Neural progenitor cell (in vitro differentiated cells): ENCODE measurements at places on chromosomes 4 and X.

GRCh38 chrX:44332437-44332836, 11.0 kb downstream of the EFHC2 start:
- H3K36me3 ChIP-seq = no peaks in the 10 kb centered on the region
- DNase-seq = no peak
- no peak overlapping the region for H3K4me3 ChIP-seq
- H3K27me3 ChIP-seq = no peaks in the 10 kb centered on the region

GRCh38 chr4:133147921-133148689, 989 bp upstream of the PCDH10 start:
- H3K27ac ChIP-seq = no peak overlapping the region
- peak; percentile 78 for DNase-seq
- peaks cover 21% of the 10 kb centered on the region for H3K4me1 ChIP-seq

GRCh38 chr4:8033067-8033755, 93.5 kb upstream of the AFAP1 start:
- no peaks in the 10 kb centered on the region for H3K36me3 ChIP-seq
- no peaks in the 10 kb centered on the region for H3K27me3 ChIP-seq
- DNase-seq = no peak
- no peaks in the 10 kb centered on the region for H3K4me1 ChIP-seq
- H3K27ac ChIP-seq = no peak overlapping the region

DNA sequence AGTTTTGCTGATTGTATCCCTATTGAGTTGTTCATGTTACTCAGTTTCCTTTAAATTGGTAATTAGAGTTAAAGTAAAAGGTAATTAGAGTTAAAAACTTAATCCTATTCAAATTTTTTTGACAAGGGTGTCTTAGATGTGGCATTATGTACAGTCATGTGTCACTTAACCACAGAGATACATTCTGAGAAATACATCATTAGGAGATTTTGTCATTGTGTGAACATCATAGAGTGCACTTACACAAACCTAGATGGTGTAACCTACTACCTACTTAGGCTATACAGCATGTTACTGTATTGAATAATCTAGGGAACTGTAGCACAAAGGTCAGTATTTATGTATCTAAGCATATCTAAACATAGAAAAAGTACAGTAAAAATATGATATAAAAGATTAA, 39.2 kb downstream of the BEX3 start:
- peaks cover 4% of the 10 kb centered on the region for H3K36me3 ChIP-seq
- no peak overlapping the region for H3K4me3 ChIP-seq
- no peak for DNase-seq
- H3K27ac ChIP-seq = no peak overlapping the region
- H3K27me3 ChIP-seq = no peaks in the 10 kb centered on the region

DNA sequence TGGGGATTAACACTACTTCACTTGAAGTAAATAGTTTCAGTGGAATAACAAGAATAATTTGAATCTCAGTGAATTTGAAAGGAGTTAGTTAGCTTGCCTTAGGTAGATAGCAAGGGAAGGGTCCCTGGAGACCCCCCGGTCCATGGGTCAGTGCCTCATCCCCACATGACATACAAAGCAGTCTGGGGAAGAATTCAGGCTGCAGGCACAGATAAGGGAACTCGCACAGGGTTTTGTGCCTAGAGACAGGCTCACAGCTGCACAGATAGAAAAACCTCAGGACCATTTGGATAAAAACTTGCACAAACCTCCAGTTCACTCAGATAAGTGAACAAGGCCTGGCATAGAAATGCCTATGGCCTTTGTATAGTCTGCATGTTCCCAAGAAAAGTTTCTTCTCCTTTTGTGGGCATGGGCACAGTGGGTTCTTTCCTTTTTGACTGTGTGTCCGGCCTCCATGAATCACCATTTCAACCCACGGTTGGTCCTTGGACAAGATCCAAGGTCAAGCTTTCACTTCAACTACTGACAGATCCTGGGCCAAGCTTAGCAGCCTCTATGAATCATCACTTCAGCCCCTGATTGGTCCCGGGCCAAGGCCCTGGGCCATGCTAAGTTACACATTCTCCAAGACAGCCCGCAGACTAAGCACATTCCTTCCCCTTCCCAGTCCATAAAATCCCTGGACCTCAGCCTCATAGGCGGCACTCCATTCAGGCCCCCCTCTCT, 108.3 kb upstream of the KLHL4 start:
- H3K36me3 ChIP-seq = no peaks in the 10 kb centered on the region
- no peaks in the 10 kb centered on the region for H3K4me1 ChIP-seq
- H3K27me3 ChIP-seq = no peaks in the 10 kb centered on the region
- DNase-seq = no peak

DNA sequence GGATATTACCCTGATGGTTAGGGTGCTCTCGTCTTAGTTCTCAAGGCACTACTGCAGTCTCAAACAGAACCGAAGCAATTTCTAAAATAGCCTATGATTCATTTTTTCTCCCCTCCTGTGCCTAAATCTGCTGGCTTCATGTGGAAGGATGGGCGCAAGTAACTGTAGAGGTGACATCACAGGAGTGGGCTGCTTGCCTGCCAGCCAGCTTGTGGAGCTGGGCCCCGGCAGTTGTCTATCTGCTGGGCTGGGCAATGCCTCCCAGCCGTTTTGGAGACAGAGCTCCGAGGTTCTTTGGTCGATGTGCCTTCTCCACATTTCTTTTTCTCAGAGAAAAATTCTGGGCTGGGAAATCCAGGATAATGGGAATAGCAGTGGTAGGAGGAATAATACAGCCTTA, 34.3 kb upstream of the CITED1 start:
- no peaks in the 10 kb centered on the region for H3K4me1 ChIP-seq
- no peaks in the 10 kb centered on the region for H3K36me3 ChIP-seq
- no peak for DNase-seq
- no peak overlapping the region for H3K27ac ChIP-seq
- H3K27me3 ChIP-seq = no peaks in the 10 kb centered on the region
- no peak overlapping the region for H3K4me3 ChIP-seq
